Muscle of leg (tissue), 16 donors: ENCODE measurements at places on chromosomes 1 and 21. TPM values are rescaled to one million over a fixed set of nuclear protein-coding genes. Genes with fewer than 3 reads are reported as not detected.

Gene LCE4A
- not detected for total RNA-seq

Gene TSSK3
- 1.2 TPM for total RNA-seq

GRCh38 chr21:15057285-15057684, 7.5 kb downstream of the NRIP1 start:
- no peak for DNase-seq
- H3K36me3 ChIP-seq, result no peaks in the 10 kb centered on the region
- no peak overlapping the region for H3K4me3 ChIP-seq
- peaks cover 6% of the 10 kb centered on the region for H3K4me1 ChIP-seq
- no peaks in the 10 kb centered on the region for H3K27me3 ChIP-seq

GRCh38 chr21:14814991-14815390, 249.8 kb downstream of the NRIP1 start:
- no peaks in the 10 kb centered on the region for H3K27me3 ChIP-seq
- peak; percentile 12 for DNase-seq
- no peak overlapping the region for H3K27ac ChIP-seq
- no peak overlapping the region for H3K4me3 ChIP-seq
- H3K36me3 ChIP-seq, result no peaks in the 10 kb centered on the region

- peaks cover 23% of the 10 kb centered on the region for H3K4me1 ChIP-seq
- H3K36me3 ChIP-seq, result peaks cover 6% of the 10 kb centered on the region
- H3K27me3 ChIP-seq, result peaks cover 45% of the 10 kb centered on the region
- H3K27ac ChIP-seq, result no peak overlapping the region
Measured at GRCh38 chr1:228414511-228415211, 2.0 kb downstream of the TRIM17 start.

- H3K4me3 ChIP-seq, result no peak overlapping the region
- H3K27ac ChIP-seq, result no peak overlapping the region
- DNase-seq, result no peak
- H3K27me3 ChIP-seq, result no peaks in the 10 kb centered on the region
Measured at GRCh38 chr1:221834698-221835513, 93.0 kb upstream of the DUSP10 start.
